ENCODE measurements at places on chromosomes 7 and 10. TPM values are rescaled to one million over a fixed set of nuclear protein-coding genes. Genes with fewer than 3 reads are reported as not detected.
A peak's percentile ranks its signal among the peaks of the same experiment; 100 is the strongest.

- no peak overlapping the region for H3K27ac ChIP-seq
- no peaks in the 10 kb centered on the region for H3K27me3 ChIP-seq
Observed at GRCh38 chr10:104340641-104341040, 2.4 kb upstream of the ITPRIP start.

DNA sequence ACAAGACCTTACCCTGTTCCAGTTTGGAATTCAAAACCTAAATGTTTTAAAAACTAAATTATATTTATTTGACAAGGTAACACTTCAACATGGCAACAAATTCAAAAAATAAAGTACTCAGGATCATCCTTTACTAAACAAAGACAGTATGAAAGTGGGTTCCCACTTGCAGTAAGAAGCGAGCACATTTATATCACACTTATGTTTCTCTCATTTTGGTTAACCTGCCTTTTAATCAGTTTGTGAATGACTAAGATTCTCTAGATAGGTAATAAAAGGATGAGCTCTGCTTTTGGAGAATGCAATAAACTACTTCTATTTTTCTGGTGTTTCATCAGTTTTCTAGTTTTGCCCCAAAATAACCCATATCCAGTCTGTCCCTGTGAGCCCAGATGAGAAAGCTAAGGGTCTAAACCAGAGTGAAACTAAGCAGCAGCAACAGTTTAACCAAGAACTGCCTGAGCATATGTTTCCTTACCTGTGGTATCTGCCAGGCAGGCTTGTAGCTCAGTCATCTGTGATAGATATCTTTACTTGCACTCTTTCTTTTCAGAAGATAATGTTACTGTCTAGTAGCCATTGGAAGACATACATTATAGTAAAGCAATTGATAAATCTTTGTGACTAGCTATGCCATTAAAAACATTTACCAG is 64.1 kb downstream of the ABLIM1 start:
- H3K27ac ChIP-seq, result no peak overlapping the region
- no peak for DNase-seq
- H3K4me1 ChIP-seq, result no peaks in the 10 kb centered on the region

GRCh38 chr10:77433546-77433945 is 204.1 kb downstream of the KCNMA1 start:
- no peak overlapping the region for H3K27ac ChIP-seq
- H3K4me1 ChIP-seq, result no peaks in the 10 kb centered on the region
- no peaks in the 10 kb centered on the region for H3K36me3 ChIP-seq
- no peak overlapping the region for H3K4me3 ChIP-seq
- no peak for DNase-seq
- peaks cover 2% of the 10 kb centered on the region for H3K27me3 ChIP-seq

- peaks cover 7% of the 10 kb centered on the region for H3K4me1 ChIP-seq
- no peaks in the 10 kb centered on the region for H3K36me3 ChIP-seq
- H3K27me3 ChIP-seq, result no peaks in the 10 kb centered on the region
Observed at GRCh38 chr7:16982640-16983350, 101.0 kb upstream of the AGR3 start.

DNA sequence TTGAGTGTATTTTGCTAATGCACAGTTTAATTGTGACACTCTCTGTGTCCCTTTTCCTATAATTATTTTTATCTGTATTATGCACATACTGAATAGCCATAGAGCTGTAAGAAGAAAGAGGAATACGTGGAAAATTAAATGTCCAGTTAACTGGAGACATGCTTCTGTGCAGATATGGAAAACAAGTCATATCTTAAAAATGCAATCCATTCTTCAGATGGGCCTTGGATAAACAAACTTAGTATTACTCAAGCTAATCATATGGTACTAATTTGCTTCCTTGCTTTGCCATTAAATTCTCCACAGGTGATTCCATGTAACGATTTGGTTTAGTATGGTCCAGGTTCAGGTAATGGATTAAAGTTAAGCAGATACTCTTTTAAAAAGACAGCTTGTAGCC is 201.2 kb upstream of the CELF2 start:
- no peak for DNase-seq
- H3K27me3 ChIP-seq, result no peaks in the 10 kb centered on the region
- H3K36me3 ChIP-seq, result no peaks in the 10 kb centered on the region
- no peak overlapping the region for H3K27ac ChIP-seq
- H3K4me3 ChIP-seq, result no peak overlapping the region
- H3K4me1 ChIP-seq, result peaks cover 9% of the 10 kb centered on the region

DNA sequence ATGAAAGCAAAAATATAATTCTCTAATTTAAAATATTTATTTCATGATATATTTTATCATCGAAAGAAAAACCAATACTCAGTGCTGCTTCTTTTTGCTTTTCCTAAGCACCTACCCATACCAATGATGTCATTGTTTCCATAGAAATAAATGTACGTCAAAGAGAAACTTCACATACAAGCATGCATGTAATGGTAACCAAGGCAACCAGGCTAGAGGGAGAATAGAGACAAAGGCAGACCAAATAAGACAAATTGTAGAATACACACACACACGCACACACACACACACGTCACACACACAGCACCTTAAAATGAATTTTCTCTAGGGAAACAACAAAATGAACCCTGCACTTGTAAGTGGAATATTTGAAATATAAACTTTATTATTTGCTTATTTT is 75.5 kb downstream of the MACC1 start:
- H3K27me3 ChIP-seq, result no peaks in the 10 kb centered on the region
- no peak overlapping the region for H3K4me3 ChIP-seq
- no peaks in the 10 kb centered on the region for H3K4me1 ChIP-seq
- no peaks in the 10 kb centered on the region for H3K36me3 ChIP-seq
- DNase-seq, result no peak
- no peak overlapping the region for H3K27ac ChIP-seq

GRCh38 chr10:27998178-27998953 is 513 bp downstream of the ODAD2 start:
- H3K27me3 ChIP-seq, result no peaks in the 10 kb centered on the region
- H3K27ac ChIP-seq, result peak overlapping the region; percentile 54
- DNase-seq, result no peak
- no peaks in the 10 kb centered on the region for H3K36me3 ChIP-seq
- H3K4me1 ChIP-seq, result no peaks in the 10 kb centered on the region

- H3K36me3 ChIP-seq, result no peaks in the 10 kb centered on the region
- H3K4me1 ChIP-seq, result peaks cover 12% of the 10 kb centered on the region
- no peak for DNase-seq
- H3K27ac ChIP-seq, result peak overlapping the region; percentile 39
- no peak overlapping the region for H3K4me3 ChIP-seq
Observed at GRCh38 chr10:119025336-119025735, 4.2 kb upstream of the NANOS1 start.

- no peak overlapping the region for H3K4me3 ChIP-seq
- no peak overlapping the region for H3K27ac ChIP-seq
- H3K27me3 ChIP-seq, result no peaks in the 10 kb centered on the region
- peaks cover 18% of the 10 kb centered on the region for H3K36me3 ChIP-seq
- no peak for DNase-seq
Observed at GRCh38 chr7:139619367-139619657, 95.8 kb downstream of the CLEC2L start.

DNA sequence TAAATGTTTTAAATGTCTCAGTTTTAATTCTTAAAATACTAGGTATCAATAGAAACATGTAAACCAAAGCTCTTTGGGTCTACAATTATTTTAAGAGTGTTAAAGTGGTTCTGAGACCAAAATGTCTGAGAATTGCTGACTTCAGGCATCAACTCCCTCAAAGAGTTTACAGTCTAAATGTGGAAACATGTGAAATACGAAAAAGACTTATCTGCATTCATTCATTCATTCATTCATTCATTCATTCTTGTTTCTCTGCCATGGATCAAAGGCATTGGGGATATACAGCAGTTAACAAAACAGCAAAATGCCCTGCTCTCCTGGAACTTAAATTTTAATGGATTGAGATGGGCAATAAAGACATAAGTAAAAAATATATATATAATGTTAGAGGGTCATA is 69.8 kb downstream of the BLNK start:
- no peak for DNase-seq
- H3K27ac ChIP-seq, result no peak overlapping the region
- no peak overlapping the region for H3K4me3 ChIP-seq
- H3K36me3 ChIP-seq, result no peaks in the 10 kb centered on the region
- no peaks in the 10 kb centered on the region for H3K4me1 ChIP-seq
- H3K27me3 ChIP-seq, result no peaks in the 10 kb centered on the region

DNA sequence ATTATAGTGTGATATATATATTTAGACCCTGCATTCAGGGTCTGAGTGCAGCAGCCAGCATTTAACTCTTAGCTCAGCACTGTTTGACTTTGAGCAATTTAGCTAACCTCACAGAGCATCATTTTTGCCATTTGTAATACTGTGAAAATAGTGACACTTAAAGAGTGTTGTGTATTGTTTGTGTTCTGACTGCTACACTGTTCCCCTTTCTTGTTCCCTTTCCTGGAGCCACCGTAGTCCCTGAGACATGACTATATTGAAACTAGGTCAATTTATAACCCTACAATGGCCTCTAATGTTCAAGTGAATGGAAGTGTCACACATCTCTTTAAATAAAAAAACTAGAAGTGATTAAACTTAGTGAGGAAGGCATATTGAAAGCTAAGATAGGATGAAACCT is 20.3 kb upstream of the CD36 start:
- no peak for DNase-seq
- H3K27me3 ChIP-seq, result no peaks in the 10 kb centered on the region
- H3K4me1 ChIP-seq, result peaks cover 11% of the 10 kb centered on the region
- H3K36me3 ChIP-seq, result no peaks in the 10 kb centered on the region

- H3K4me3 ChIP-seq, result no peak overlapping the region
- no peaks in the 10 kb centered on the region for H3K27me3 ChIP-seq
- H3K4me1 ChIP-seq, result peaks cover 75% of the 10 kb centered on the region
- peak overlapping the region; percentile 36 for H3K27ac ChIP-seq
- no peaks in the 10 kb centered on the region for H3K36me3 ChIP-seq
- DNase-seq, result no peak
Observed at GRCh38 chr10:33129996-33130386, 172.0 kb upstream of the ITGB1 start.

DNA sequence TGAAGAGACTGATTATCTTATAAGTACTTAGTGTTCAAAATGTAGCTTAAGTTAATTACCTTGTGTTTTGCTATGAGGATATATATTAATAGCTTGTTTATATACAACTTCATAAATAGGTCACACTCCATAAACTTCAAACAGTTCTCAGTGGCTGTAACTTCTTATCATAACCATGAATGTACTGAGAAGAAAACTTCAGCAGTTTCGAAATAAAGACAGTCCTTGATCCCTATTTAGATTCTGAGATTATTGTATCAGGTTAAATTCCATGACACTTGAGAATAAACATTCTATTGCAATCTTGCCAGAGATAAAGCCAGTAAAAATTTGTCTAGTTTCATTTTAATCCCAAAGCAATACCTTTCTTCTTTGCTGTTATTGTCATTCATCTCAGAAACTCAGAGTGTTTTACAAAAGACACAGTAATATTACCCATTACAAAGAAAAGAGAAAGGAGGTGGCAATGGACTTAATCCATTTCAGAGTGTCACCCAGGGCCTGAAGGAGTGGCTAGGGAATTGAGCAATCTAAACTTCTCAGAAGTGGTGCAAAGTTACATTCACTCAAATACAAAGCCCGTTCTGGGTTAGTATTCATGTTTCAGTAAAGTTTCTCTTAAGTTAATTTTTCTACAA is 403.6 kb downstream of the SEMA3D start:
- H3K27me3 ChIP-seq, result no peaks in the 10 kb centered on the region
- no peaks in the 10 kb centered on the region for H3K4me1 ChIP-seq
- H3K4me3 ChIP-seq, result no peak overlapping the region
- no peak for DNase-seq
- H3K27ac ChIP-seq, result no peak overlapping the region
- H3K36me3 ChIP-seq, result no peaks in the 10 kb centered on the region

- H3K36me3 ChIP-seq, result no peaks in the 10 kb centered on the region
- H3K27ac ChIP-seq, result no peak overlapping the region
- no peak overlapping the region for H3K4me3 ChIP-seq
- no peaks in the 10 kb centered on the region for H3K4me1 ChIP-seq
- no peak for DNase-seq
- no peaks in the 10 kb centered on the region for H3K27me3 ChIP-seq
Observed at GRCh38 chr10:86230557-86231180, 135.9 kb downstream of the GRID1 start.

DNA sequence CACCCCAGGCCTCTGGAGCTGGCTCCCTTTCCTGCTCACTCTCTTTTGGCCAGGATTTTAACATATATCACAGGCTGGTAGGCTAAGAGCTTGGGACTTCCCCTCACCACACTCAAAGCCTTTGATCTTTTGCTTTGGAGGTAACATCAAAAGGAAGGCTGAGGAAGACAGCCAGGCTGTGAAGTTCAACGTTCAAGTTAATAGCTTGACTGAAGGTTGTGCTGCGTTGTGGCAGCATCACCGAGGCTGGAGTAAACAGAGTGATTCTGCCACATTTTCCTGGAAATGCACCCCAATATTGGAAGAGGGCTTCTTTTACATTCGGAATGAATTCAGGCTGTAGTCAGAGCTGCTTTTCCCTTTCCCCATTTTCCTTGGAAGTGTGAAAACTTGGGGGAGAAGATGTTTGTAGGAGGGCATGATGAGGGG is 57.3 kb downstream of the TCF7L2 start:
- H3K27me3 ChIP-seq, result no peaks in the 10 kb centered on the region
- H3K4me3 ChIP-seq, result no peak overlapping the region
- peaks cover 4% of the 10 kb centered on the region for H3K4me1 ChIP-seq
- no peak overlapping the region for H3K27ac ChIP-seq
- DNase-seq, result no peak
- no peaks in the 10 kb centered on the region for H3K36me3 ChIP-seq

DNA sequence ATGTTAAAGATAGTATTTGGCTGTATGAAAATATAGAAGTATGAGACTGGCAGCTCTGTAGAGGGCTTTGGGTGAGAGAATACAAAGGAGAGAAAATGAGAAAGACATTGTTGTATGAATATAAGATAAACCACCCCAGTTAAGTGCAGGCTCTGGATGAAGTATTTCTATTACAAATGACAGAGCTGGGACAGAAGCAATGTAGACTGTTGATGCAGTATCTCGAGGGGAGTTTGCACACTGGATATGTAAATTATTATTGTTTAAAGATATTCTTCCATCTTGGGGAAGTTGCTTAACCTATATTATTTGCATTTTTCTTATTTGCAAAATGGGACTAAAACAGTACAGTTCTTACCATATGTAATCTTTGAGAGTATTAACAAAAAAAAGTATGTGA is 31.5 kb downstream of the ENTPD1 start:
- no peak overlapping the region for H3K27ac ChIP-seq
- H3K36me3 ChIP-seq, result no peaks in the 10 kb centered on the region
- DNase-seq, result no peak
- H3K4me3 ChIP-seq, result no peak overlapping the region
- peaks cover 19% of the 10 kb centered on the region for H3K4me1 ChIP-seq

PDZD7 gene
- total RNA-seq, result not detected

OR2A12 gene
- total RNA-seq, result not detected

ZPBP gene
- total RNA-seq, result not detected

IFIT1B gene
- not detected for total RNA-seq

FIS1 gene
- 127 TPM for total RNA-seq

UCMA gene
- total RNA-seq, result not detected

GSTO2 gene
- total RNA-seq, result 9.6 TPM

GRM3 gene
- not detected for total RNA-seq

OGDHL gene
- total RNA-seq, result 0.79 TPM

CTAGE4 gene
- total RNA-seq, result 8.6 TPM

SORCS1 gene
- total RNA-seq, result not detected

NCF1 gene
- 2.5 TPM for total RNA-seq
